ENCODE measurements at places on chromosomes 1 and 21.

GRCh38 chr1:32180186-32181060, 948 bp downstream of the TXLNA start:
- peak; percentile 13 for DNase-seq

DNA sequence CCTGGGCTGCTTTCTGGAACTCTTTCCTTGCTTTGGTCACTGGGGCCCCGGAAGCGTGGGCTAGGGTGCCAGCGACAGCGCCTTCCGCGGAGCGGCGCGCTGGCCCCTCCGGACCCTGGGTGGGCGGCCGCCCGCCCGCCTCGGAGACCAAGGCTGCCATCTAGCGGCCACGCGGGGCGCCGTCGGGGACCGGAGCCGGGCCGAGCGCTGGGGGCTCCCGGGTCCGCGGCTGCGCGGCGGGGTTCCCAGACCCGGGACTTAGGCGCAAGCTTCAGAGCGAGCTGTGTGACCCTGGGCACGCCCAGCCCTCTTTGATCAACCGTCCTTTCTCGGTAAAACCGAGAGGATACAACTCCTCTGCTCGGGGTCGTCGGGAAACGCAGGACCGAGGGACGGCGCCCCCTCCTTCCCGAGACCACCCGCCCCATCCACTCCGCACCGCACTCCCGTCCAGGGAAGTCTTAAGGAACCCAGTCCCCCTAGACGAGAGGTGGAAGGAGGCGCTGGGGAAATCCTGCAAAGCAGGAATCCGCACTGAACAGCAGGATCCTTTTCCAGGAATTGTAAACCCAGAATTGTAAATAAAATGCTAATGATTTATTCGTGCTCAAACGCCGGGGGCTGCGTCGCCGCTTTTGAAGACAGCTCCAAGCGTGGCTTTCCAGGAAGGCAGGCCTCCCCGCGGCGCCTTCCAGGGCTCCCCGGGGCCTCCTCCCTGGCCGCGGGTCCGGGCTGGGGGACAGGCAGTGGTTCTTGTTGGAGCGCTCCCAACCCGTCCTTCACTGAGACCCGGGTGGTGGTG, 41.2 kb downstream of the RRAGC start:
- peak; percentile 41 for DNase-seq

- no peak for DNase-seq
These were observed 111.4 kb downstream of the HLX start for GRCh38 chr1:220990427-220991339.

DNA sequence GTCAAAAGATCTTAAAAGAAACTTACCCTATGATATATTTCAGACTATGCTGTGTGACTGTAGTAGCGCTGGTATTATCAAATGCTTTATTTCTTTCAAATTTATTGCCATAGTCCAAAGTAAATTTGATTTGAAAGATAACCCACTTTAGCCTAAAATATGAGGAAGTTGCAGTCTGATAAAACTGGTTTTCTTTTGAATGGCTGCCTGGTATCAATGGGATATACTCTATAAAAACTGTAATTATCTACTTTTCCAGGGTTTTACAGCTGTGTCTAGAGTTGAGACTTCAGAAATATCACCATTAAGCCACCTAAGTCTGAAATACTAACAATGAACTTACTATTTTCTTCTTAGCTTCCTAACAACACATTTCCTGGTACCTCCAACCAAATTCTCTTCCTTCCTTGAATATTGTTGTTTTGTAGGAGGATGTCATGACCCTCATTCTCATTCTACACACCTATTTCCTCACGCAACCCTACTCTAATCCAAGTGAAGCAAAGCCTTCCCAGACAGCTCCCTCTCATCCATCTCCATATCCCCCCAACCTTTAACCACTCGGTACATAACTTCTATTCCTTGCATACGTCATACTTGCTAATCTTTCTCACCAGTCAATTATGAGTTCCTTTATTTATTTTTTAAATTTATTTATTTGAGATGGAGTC, 17.0 kb downstream of the KDM5B start:
- DNase-seq = no peak

DNA sequence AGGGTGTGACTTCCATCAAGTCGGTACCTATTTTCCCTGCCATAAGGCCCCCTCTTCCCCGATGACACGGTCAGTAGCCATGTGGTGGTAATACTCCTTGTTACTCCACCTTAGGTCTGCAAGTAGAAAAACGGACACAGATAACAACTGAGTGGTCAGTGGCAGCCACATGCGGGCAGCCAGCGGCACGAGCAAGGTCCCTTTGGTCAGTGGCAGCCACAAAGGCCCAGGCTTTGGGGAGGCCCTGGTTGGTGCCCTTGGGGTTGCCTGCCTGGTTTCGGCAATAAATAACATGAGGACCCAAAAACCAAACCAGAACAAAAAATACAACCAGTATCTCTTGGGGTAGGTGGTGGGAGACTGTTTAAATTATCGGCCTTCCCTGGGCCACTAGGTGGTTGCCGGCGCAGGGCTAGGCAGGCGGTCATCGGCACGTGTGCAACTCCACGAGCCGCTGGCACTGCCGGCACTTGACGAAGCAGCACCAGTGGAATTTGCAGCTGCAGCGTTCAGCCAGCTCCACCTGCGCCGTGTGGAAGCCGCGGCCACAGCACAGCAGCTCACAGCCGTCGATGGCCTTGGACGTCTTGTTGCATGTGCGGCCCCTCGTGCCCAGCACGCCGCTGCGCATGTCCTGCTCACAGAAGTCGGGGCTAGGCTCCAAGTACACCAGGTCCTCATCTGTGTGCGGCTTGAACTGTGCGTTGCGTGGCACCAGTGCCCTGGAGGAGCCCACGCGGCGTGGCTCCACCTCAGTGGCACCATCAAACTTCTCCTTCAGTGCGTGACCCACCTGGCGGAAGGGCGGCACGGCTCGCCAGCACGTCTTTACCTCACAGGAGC, 23.1 kb downstream of the WNT4 start:
- DNase-seq = peak; percentile 38

- DNase-seq = no peak
These were observed 16.6 kb downstream of the PSEN2 start for GRCh38 chr1:226887006-226887405.

GRCh38 chr1:48704736-48705135, 72.0 kb downstream of the BEND5 start:
- DNase-seq = no peak

DNA sequence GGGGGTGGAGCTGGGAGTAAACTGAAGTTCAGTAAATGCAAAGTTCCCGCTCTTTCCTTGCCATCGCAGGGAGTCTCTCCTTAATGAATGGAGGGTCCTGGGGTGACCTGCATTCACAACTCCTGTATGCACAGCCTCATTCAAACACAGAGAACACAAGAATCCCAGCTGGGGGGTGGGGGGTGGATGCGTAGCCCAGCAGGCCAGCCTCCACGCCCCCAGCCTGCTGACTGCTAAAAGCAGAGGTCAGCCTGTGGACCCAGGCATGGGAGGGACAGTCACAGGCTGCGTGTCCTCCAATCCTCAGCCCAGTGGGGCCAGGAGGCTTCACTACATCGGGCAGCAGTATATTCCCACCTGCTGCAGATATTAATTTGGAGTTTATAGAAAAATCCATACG, 263.1 kb downstream of the GRIK3 start:
- DNase-seq = no peak

- DNase-seq = no peak
These were observed 133.8 kb upstream of the EDN2 start for GRCh38 chr1:41618066-41618825.

- no peak for DNase-seq
These were observed 21.5 kb upstream of the MTARC2 start for GRCh38 chr1:220726634-220727033.

DNA sequence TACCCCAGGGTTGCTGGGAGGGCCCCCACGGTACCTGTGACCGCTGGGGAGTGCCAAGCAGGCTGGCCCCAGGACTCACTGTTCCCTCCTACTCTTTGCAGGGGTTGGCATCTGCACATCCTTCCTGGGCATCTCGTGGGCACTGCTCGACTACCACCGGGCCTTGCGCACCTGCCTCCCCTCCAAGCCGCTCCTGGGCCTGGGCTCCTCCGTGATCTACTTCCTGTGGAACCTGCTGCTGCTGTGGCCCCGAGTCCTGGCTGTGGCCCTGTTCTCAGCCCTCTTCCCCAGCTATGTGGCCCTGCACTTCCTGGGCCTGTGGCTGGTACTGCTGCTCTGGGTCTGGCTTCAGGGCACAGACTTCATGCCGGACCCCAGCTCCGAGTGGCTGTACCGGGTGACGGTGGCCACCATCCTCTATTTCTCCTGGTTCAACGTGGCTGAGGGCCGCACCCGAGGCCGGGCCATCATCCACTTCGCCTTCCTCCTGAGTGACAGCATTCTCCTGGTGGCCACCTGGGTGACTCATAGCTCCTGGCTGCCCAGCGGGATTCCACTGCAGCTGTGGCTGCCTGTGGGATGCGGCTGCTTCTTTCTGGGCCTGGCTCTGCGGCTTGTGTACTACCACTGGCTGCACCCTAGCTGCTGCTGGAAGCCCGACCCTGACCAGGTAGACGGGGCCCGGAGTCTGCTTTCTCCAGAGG, 6.8 kb downstream of the XKR8 start:
- no peak for DNase-seq

GRCh38 chr1:218475699-218476098, 130.6 kb downstream of the TGFB2 start:
- DNase-seq = no peak

- no peak for DNase-seq
These were observed 158.8 kb downstream of the URB2 start for GRCh38 chr1:229784834-229785233.

- no peak for DNase-seq
These were observed 45.3 kb upstream of the KCNE1 start for GRCh38 chr21:34557261-34557660.

- no peak for DNase-seq
These were observed 816.9 kb downstream of the PLA2G4A start for GRCh38 chr1:187645651-187646050.

GRCh38 chr1:163275222-163275621, 46.5 kb upstream of the NUF2 start:
- DNase-seq = no peak
